ENCODE measurements at places on chromosomes 1 and 21. TPM values are rescaled to one million over a fixed set of nuclear protein-coding genes. Genes with fewer than 3 reads are reported as not detected.

DNA sequence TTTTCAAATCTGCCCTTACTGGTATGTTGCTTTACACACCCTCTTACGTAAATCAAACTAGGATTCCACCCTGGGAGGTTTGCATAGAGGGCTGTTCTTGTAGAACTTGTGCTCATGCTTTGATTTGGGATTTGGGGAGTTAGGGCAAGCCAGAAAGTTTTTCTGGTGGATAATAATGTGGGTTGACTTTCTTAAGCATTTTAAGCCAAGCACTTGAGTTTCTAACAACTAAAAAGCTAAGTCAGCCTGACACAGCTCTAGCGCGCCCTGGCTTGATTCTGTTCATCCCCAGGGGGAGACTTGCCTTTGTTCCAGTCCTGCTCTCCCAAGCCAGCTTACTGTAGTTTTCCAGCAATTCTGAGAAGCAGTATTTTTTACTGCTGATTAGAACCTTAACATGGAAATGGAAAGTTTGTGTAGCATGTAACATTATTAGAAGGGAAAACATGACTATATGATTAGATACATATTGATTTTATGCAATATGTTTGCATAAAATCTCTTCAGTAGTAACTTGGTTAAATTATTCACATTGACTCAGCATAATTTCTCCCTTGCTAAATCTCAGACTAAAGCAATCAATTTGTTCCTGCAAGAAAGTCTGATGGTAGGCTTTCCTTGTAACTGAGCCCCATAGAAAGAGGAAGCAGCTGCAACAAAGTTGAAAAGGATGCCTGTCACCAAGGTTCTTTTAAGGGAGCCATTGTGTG lies 11.0 kb upstream of the PGD start:
- H3K27me3 ChIP-seq = no peaks in the 10 kb centered on the region
- H3K4me1 ChIP-seq = peaks cover 6% of the 10 kb centered on the region
- H3K4me3 ChIP-seq = no peak overlapping the region
- peaks cover 14% of the 10 kb centered on the region for H3K36me3 ChIP-seq

The SPATA46 gene
- total RNA-seq = not detected

DNA sequence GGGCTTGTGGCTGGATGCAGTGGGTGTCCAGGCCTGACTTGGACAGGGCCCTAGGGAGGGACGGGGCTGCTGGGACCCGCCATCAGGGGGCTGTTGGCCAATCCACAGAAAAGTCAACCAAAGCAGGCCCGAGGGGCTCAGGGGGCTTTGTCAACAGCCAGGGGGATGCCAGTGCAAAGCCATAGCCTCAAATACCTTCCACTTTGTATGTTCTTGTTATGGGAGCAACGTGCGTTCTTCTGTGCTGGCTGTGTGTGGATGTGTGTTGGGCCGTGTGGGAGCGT lies 35.4 kb upstream of the ARF1 start:
- no peak for DNase-seq
- H3K36me3 ChIP-seq = no peaks in the 10 kb centered on the region
- peaks cover 47% of the 10 kb centered on the region for H3K27me3 ChIP-seq
- no peak overlapping the region for H3K4me3 ChIP-seq
- no peak overlapping the region for H3K27ac ChIP-seq

GRCh38 chr1:152596986-152597385 lies 3.0 kb upstream of the LCE3C start:
- no peaks in the 10 kb centered on the region for H3K27me3 ChIP-seq
- H3K36me3 ChIP-seq = no peaks in the 10 kb centered on the region
- no peaks in the 10 kb centered on the region for H3K4me1 ChIP-seq
- no peak for DNase-seq

DNA sequence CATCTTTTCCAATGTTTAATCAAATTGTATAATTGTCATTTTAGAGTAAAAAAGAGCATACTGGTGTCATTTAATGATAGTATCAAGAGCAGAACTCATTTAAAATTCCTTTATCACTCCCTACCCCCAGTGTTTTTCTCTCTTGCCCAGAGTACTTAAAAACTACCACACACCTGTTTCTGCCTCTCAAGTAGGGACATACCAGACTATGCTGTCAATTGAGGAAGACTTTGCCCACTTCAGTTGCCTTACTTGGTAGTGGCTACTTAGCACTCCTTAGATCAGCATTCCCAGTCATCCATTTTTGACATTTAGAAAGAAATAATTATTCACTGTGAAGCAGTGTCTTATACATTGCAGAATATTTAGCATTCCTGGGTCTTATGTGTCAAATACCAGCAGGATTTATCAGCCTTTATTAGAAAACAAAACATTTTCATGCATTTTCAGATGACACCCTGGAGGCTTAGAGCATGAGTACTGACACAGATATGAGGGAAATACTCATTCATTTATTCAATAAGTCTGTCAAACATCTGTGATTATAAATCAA lies 127.5 kb upstream of the RGS1 start:
- no peaks in the 10 kb centered on the region for H3K27me3 ChIP-seq
- H3K36me3 ChIP-seq = no peaks in the 10 kb centered on the region
- H3K27ac ChIP-seq = no peak overlapping the region
- H3K4me1 ChIP-seq = peaks cover 8% of the 10 kb centered on the region
- DNase-seq = no peak

The TSPEAR gene
- not detected for total RNA-seq

The ADORA1 gene
- total RNA-seq = 0.16 TPM

DNA sequence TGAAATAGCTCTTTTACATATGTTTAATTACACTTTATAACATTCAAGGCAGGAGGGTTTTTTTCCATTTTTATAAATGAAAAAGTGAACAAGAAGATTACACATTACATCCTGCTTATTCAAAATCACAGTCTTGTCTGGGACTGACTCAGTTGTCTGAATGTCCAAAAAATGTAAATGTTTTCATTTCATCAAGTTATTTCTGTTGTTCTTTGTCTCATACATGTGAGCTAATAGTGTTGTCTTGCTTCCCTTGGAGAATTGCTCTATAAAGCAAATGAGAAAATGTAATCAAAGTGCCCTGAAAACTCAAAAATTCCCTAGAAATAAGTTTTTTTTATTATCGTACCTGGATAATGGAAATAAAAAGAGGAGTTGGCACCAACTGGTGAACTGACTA lies 242.9 kb downstream of the GRIK1 start:
- no peaks in the 10 kb centered on the region for H3K27me3 ChIP-seq
- H3K4me3 ChIP-seq = no peak overlapping the region
- peaks cover 10% of the 10 kb centered on the region for H3K4me1 ChIP-seq
- no peaks in the 10 kb centered on the region for H3K36me3 ChIP-seq

The CHAF1B gene
- 11.7 TPM for total RNA-seq

- H3K36me3 ChIP-seq = no peaks in the 10 kb centered on the region
- no peak overlapping the region for H3K4me3 ChIP-seq
- no peak for DNase-seq
- H3K27ac ChIP-seq = no peak overlapping the region
- H3K27me3 ChIP-seq = no peaks in the 10 kb centered on the region
- H3K4me1 ChIP-seq = no peaks in the 10 kb centered on the region
These were observed 243.5 kb upstream of the NRIP1 start for GRCh38 chr21:15308333-15308732.

- peaks cover 13% of the 10 kb centered on the region for H3K4me1 ChIP-seq
These were observed 52.2 kb downstream of the KIRREL1 start for GRCh38 chr1:158045639-158046038.

The GSTM5 gene
- total RNA-seq = 2.8 TPM

DNA sequence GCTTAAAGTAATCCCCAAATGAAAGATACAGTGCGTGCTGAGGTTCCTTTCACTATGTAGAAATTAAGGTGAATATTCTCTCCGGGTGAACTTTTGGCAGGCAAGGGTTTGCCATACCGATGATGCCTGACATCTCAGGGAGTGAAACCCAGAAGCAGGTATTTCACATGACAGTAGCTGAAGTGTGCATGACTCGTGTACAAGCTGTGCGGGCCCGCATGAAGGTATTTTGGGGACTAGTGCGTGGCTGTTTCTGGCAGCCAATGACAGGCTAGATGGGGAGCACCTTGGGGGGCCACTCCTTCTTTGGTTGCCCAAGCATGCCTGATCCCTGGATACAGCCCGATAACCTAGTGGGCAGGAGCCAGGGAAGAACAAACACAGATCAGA lies 569.0 kb downstream of the SMYD3 start:
- H3K27me3 ChIP-seq = no peaks in the 10 kb centered on the region
- no peak overlapping the region for H3K4me3 ChIP-seq
- DNase-seq = no peak
- H3K36me3 ChIP-seq = no peaks in the 10 kb centered on the region
- no peak overlapping the region for H3K27ac ChIP-seq

The RPTN gene
- not detected for total RNA-seq

GRCh38 chr1:197327776-197328364 lies 59.8 kb downstream of the CRB1 start:
- no peak for DNase-seq
- no peaks in the 10 kb centered on the region for H3K36me3 ChIP-seq
- no peak overlapping the region for H3K27ac ChIP-seq
- H3K27me3 ChIP-seq = peaks cover 11% of the 10 kb centered on the region

- no peak overlapping the region for H3K4me3 ChIP-seq
- no peaks in the 10 kb centered on the region for H3K27me3 ChIP-seq
- H3K4me1 ChIP-seq = peaks cover 19% of the 10 kb centered on the region
- no peak for DNase-seq
- peaks cover 4% of the 10 kb centered on the region for H3K36me3 ChIP-seq
These were observed 137.4 kb downstream of the SYT2 start for GRCh38 chr1:202572867-202573266.

Measured in progenitor cell of endocrine pancreas (in vitro differentiated cells).